Right cardiac atrium (tissue), 5 donors: ENCODE measurements at places on chromosomes 13 and 19. TPM values are rescaled to one million over a fixed set of nuclear protein-coding genes. Genes with fewer than 3 reads are reported as not detected.
A peak's percentile ranks its signal among the peaks of the same experiment; 100 is the strongest.

DNA sequence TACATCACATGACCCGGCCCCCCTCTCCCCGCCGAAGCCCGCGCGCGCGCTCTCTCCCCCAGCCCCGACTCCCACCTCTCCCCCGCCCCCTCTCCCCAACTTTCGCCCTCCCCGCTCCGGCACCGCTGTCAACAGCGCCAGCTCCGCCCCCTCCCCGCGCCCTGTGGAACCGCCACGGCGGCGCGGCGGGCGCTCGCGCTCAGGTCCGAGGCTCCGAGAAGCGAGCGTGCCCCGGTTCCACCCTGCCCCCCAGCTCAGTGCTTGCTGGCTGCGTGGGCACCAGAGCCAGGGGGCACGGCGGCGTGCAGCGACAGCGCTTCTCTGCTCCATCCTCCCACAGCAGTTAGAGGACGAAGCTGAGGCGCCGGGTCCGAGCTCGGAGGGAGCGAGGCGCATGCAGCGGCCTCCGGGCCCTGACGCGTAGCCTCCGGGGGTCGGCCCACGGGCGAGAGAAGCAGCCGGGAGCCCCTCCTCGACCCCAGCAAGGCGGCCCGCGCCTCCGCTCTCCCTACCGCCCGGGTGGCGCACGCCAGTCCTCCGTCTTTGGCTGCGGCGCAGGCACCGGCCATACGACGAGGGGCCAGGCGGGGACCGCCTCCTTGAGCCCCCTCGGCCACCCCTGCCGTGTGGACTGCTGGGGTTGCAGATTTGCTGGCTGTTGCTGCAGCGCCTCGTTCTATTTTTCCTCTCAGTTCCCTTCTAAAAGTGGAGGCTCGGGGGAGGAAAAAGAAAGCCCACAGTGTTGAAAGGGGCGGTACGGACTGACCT lies 109.5 kb downstream of the KCNRG start:
- peak; percentile 98 for DNase-seq

The C2CD4C gene
- 0.35 TPM for total RNA-seq

DNA sequence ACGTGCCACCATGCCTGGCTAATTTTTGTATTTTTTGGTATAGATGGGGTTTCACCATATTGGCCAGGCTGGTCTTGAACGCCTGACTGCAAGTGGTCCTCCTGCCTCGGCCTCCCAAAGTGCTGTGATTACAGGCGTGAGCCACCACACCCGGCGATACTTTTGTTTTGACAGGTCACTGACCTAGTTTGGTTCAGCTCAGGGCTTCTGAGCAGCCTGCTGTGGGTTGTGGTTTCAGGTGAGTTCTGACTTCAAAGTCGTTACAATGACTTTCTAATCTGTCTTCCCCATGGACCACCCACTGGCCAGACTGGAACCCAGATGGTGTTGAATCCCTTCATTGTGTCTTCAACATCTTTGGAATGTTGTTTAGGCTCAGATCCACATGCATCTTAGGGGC lies 73.8 kb downstream of the TRPM4 start:
- no peak for DNase-seq

The CABP5 gene
- total RNA-seq = not detected

GRCh38 chr13:109989155-109989554 lies 202.8 kb upstream of the IRS2 start:
- no peak for DNase-seq

DNA sequence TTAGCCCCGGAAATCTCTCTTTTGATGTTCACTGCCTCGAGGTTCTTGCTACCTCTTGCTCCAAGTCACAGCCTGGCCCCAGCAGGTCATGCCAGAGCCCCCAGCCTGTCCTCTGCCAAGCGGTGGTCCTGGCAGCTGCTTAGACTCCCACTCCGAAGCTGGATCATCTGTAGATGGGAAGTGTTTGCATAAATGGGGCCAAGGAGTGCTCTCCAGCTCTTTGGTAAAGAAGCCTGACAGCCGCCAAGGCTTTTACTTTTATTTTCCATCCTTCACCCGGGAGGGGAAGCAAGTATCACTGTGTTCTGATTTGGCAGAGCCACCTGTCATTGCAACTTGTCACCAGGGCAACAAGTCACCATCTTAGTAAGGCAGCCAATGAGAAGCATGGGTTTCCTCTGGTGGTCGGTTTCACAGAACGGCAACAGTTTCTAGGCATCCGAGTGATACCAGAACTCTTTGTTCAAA lies 10.6 kb upstream of the RETN start:
- no peak for DNase-seq

GRCh38 chr13:70769817-70770216 lies 661.6 kb upstream of the KLHL1 start:
- no peak for DNase-seq

DNA sequence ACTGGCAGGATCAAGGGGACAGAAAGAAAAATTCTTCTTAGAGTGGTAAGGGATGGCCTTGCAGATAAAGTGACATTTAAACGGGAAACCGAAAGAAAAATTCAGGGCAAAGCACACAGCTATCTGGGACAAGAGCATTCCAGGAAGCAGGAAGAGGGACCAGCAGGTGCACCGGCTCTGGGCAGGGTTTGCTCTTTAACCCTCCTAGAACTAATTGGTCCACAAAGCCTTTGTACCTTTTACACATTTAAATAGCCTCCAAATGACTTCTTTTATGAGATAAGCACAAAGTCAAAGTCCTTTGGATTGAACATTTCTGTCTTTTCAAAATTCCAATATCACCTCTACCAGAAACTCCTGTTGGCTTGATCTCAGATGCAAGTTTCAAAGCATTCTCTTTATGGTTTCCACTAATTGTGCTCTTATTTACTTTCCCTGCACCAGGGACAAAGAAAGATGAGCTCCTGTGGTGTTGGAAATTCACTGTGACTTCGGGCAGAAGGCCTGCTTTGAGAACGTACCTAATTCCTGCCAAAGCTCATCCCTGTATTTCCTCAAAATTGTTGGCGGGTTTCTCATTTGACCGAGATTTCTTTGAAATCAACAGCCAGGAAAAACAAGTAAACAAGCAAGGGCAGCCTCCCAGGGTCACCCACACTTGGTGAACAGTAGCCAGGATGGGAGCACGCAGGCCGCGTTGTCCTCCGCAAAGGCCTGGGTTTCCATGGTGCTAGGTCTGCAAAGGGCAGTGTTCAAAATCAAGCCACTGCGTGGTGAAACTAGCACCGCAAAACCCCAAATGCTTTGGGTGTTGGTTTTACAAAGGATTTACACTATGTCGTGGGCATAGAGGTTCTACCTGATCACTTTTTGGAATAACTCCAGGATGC lies 98.6 kb downstream of the IRS2 start:
- no peak for DNase-seq

DNA sequence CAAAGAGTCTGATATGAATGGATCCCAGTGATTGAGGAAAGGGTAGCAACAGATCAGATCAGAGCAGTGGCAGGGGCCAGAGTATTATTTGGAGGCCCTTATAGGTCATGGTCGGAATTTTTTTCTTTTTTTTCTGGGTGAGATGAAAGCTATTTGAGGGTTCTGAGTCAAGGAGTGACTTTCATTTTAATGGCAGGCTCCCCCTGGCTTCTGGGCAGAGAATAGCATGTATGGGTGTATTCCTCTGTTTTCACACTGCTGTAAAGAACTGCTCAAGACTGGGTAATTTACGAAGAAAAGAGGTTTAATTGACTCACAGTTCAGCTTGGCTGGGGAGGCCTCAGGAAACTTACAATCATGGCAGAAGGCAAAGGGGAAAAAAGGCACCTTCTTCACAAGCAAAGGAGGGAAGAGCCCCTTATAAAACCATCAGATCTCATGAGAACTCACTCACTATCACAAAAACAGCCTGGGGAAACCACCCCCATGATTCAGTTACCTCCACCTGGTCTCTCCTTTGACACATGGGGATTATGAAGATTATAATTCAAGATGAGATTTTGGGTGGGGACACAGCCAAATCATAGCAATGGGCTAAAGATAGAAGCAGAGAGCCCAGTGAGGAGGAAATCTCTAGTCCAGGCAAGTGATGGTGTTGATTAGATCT lies 3.0 kb upstream of the SLC6A16 start:
- DNase-seq = no peak

DNA sequence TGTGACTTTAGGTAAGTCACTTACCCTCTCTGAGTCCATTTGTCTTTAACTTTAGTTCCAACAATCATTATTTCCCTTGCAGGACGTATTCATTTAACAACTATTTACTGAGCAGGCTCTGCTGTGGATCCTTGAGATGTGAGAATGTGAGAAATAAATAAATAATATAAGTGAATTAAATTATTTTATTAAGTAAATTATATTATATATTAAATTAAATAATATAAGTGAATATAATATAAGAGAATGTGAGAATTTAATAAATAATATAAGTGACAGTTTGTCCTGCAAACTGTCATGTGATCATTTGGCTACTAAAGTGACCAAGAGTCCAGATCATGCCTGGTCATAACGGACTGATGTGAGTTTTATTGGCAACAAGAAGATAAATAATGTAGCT lies 598 bp downstream of the OR2Z1 start:
- no peak for DNase-seq

- no peak for DNase-seq
Measured at GRCh38 chr19:3783660-3784584, 2.3 kb downstream of the MATK start.

DNA sequence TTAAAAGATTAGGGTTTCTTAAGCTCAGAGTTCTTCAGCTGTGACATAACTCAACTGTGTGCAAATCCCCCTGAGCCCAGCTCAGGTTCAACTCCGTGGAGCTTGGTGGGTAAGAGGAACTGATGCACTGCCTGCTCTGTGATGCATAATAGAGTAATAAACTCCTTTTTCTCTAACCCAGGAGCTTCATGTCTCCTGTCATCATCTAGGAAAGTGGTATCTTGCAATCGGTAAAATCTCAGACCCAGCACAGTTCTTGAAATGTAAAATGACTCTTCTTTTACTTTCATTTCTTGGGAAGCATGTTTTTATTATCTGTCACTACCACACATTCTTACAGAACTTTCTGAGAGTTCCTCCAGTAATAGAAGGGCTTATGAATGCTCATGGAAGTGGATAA lies 123.8 kb upstream of the PCDH9 start:
- no peak for DNase-seq

The LIM2 gene
- not detected for total RNA-seq

- DNase-seq = peak; percentile 94
Measured at GRCh38 chr19:12194827-12195731, 32.2 kb downstream of the ZNF136 start.

GRCh38 chr13:40618581-40619478 lies 47.6 kb downstream of the FOXO1 start:
- DNase-seq = no peak
